ENCODE measurements at places on chromosomes 3 and 15. TPM values are rescaled to one million over a fixed set of nuclear protein-coding genes. Genes with fewer than 3 reads are reported as not detected.

Gene MST1R
- 2.4 TPM for total RNA-seq

GRCh38 chr3:45041666-45042065 is 15.6 kb downstream of the CLEC3B start:
- no peak overlapping the region for H3K27ac ChIP-seq
- no peak for DNase-seq
- no peaks in the 10 kb centered on the region for H3K36me3 ChIP-seq
- peaks cover 29% of the 10 kb centered on the region for H3K4me1 ChIP-seq

DNA sequence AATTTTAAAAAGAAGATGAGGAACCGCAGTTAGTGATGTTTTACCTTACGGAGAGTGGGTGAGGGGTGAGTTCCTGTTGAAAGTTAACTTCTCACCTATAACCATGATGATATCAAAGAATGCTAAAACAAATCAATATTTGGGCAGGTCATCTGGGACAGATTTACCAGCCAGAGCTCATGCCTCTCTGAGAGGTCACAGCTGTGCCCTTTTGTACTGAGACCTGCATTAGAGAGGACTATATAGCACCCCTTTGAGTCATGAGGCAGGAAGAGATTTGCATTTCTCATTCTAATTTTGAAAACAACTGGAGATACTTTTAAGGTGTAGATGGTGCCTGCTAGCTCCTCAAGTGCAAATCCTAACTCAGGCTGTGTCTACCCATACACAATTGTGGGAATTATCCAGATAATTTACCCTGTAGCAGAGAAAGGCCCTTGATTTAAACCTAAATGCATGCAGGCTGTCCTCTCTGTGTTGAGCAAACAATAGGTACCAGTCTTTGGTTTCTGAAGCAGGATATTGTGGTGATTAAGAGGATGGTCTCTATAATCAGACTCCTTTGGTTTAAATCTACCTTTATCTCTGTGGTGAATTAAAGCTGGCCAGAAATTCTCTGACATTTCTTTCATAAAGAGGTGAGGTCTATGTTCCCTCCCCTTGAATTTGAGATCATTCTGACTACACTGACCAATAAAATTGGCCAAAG is 5.8 kb upstream of the TM4SF4 start:
- no peak overlapping the region for H3K4me3 ChIP-seq
- H3K27ac ChIP-seq: no peak overlapping the region
- no peaks in the 10 kb centered on the region for H3K4me1 ChIP-seq
- no peak for DNase-seq

DNA sequence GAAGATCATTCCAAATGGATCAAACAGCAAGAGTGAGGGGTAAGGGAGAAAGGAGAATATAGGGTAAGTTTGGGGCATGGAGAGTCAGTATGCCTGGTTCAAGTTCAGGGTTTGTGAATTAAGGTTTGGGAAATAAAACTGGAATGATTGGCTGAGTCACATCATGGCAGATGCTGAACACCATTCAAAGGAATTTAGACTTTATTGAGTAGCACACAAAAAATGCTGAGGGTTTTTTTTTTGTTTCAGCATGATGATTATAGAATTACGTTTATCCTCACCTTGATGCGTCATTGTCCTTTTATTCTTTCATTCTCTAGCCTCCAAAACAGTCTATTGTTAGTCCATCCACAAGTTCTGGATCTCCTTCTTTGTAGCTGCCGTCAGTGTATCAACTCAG is 220.0 kb upstream of the UMPS start:
- no peaks in the 10 kb centered on the region for H3K4me1 ChIP-seq
- no peaks in the 10 kb centered on the region for H3K36me3 ChIP-seq
- no peak overlapping the region for H3K27ac ChIP-seq
- DNase-seq: no peak
- no peaks in the 10 kb centered on the region for H3K27me3 ChIP-seq
- no peak overlapping the region for H3K4me3 ChIP-seq

Gene GOLGA8O
- not detected for total RNA-seq

DNA sequence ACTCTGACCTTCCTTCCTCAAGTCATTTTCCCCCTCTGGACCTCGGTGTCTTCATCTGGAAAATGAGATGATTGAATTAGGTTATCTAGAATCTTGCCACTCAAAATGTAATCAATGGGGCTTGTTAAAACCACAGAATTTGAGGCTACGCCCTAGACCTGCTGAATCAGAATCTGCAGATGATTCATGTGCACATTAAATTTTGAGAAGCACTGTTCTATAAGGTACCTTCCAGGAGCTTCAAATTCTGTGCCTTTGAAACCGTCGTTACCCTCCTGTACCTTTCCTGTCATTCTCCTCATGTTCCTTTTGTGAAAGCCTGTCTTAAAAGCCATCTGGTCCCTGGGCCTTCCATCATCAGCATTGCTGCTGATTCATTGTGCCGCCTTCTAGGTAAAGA is 172.4 kb upstream of the TOPAZ1 start:
- no peaks in the 10 kb centered on the region for H3K4me1 ChIP-seq

DNA sequence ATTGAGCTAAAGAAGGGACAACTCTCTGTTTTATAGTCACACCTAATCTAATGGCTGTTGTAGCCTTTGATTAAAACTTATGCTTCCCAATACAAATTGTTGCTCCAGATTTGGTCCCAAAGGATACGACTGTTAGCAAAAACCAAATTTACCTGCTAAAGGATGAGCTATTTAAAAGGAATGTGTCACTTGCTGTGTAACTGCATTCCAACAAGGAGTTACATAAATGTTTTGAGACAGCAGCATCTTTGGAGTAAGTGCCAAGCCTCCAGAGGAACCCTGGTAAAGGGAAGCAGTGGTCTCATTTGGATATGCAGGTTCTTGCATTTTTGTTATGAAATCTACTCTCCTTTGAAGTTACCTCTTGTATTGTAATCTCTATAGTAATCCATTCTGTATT is 233.3 kb downstream of the THSD4 start:
- DNase-seq: no peak
- no peak overlapping the region for H3K4me3 ChIP-seq
- H3K4me1 ChIP-seq: no peaks in the 10 kb centered on the region

DNA sequence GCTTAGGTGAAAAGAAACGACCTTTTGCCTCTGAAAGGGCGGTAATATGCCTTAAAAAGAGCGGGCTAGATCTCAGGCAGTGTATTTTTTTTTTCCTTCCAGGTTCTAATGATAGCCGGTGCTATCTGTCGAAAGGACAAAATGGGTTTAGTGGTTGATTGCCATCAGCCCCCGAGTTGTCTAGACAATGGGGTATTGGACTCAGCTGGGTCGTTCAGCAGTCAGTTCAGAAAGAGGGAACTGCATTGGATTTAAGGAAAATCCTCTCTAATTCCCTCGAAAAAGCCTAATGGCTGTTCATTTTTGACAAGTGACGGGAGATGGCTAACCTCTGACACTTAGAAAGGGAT is 728 bp downstream of the EIF2B5 start:
- peak overlapping the region; percentile 80 for H3K4me3 ChIP-seq
- DNase-seq: no peak
- H3K27me3 ChIP-seq: no peaks in the 10 kb centered on the region
- H3K4me1 ChIP-seq: peaks cover 32% of the 10 kb centered on the region

DNA sequence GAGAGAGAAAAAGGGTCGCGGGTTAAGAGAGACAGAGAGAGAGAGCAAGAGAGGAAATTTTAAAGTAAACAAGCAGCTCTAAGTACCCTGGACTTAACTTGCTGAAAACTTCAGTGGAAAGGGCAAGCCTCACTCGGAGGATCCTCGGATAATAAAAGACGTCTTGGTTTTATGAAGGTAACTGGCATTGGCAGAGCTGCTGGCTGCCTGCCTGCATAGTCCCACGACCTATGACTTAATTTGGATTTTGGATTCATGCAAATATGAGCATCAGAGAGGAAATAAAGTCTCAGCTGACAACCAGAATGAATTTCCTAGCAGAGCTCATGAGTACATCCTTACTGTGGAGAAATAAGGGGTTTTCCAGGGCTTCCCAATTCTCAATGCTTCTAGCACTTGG is 95.1 kb upstream of the PDZRN3 start:
- peak; percentile 21 for DNase-seq
- H3K36me3 ChIP-seq: no peaks in the 10 kb centered on the region
- H3K27ac ChIP-seq: peak overlapping the region; percentile 67
- no peak overlapping the region for H3K4me3 ChIP-seq
- no peaks in the 10 kb centered on the region for H3K4me1 ChIP-seq
- no peaks in the 10 kb centered on the region for H3K27me3 ChIP-seq

Gene GOLGA6D
- total RNA-seq: not detected

- H3K4me3 ChIP-seq: no peak overlapping the region
- H3K27me3 ChIP-seq: no peaks in the 10 kb centered on the region
- no peak overlapping the region for H3K27ac ChIP-seq
- DNase-seq: no peak
- peaks cover 3% of the 10 kb centered on the region for H3K4me1 ChIP-seq
- no peaks in the 10 kb centered on the region for H3K36me3 ChIP-seq
These were observed 110.9 kb downstream of the FRMD5 start for GRCh38 chr15:44084171-44084570.

DNA sequence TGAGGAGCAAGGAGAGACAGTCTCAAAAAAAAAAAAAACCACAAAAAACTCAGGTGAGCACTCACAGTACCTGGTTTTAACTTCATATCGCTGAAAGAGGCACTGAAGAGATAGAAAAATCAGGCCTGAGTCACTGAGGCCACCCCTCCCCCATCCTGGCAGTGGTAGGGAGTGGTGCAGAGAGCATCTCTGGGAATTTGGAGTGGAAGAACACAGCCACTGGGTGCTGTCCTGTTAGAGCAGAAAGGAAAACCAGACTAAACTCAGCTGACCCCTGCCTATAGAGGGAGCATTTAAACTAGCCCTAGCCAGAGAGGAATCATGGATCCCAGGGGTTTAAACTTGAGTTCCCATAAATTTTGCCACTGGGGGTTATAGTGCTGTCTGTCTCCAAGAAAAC is 22.2 kb upstream of the DNAJC13 start:
- no peak overlapping the region for H3K27ac ChIP-seq
- no peak for DNase-seq
- no peak overlapping the region for H3K4me3 ChIP-seq
- H3K4me1 ChIP-seq: no peaks in the 10 kb centered on the region
- no peaks in the 10 kb centered on the region for H3K27me3 ChIP-seq
- no peaks in the 10 kb centered on the region for H3K36me3 ChIP-seq

GRCh38 chr3:124986192-124987143 is 51.9 kb upstream of the MUC13 start:
- no peak overlapping the region for H3K4me3 ChIP-seq
- no peak overlapping the region for H3K27ac ChIP-seq
- no peaks in the 10 kb centered on the region for H3K36me3 ChIP-seq
- peaks cover 22% of the 10 kb centered on the region for H3K4me1 ChIP-seq
- no peaks in the 10 kb centered on the region for H3K27me3 ChIP-seq

DNA sequence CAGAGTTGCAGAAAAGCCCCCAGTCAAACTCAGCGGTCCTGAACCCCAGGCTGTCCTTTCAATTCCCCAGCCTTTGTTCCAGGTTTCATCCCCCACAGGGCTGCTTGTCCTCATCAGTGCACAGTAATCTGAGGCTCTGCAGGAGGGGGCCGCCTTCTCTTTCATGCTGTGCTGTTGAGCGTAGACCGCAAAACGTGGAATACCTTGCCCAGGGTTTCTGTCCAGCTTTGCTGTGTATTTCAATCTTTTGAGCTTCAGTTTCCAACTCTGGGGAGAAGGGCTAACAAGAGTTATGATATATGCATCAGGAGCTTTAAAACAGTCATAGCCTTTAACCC is 64.8 kb downstream of the FAM43A start:
- DNase-seq: no peak
- H3K36me3 ChIP-seq: no peaks in the 10 kb centered on the region
- no peaks in the 10 kb centered on the region for H3K27me3 ChIP-seq
- no peaks in the 10 kb centered on the region for H3K4me1 ChIP-seq
- H3K4me3 ChIP-seq: no peak overlapping the region

Gene LRRC3B
- not detected for total RNA-seq

DNA sequence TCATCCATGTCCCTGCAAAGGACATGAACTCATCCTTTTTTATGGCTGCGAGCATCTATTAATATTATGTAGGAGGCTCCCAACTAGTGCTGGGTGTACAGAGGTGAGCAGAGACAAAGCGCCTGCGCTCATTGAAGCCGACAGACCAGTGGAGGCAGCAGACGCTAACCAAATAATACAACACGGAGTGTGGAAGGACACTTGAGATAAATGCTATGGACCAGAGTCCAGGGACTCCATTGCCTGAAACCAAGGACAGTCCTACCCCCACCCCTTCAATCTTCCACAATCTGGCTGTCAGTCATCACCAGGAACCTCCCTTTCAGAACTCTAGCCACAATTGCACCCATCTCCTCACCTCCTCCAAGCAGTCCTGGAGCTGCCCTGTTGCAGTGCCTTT is 41.5 kb downstream of the KLHL6 start:
- H3K4me3 ChIP-seq: no peak overlapping the region
- no peak overlapping the region for H3K27ac ChIP-seq
- no peaks in the 10 kb centered on the region for H3K36me3 ChIP-seq
- no peaks in the 10 kb centered on the region for H3K4me1 ChIP-seq

Gene ADAMTSL3
- total RNA-seq: 16.2 TPM

Gene FANCD2OS
- total RNA-seq: not detected

Gene PARP3
- 55.9 TPM for total RNA-seq

GRCh38 chr3:118941236-118941635 is 93.4 kb downstream of the IGSF11 start:
- H3K4me3 ChIP-seq: no peak overlapping the region
- no peak overlapping the region for H3K27ac ChIP-seq
- no peaks in the 10 kb centered on the region for H3K27me3 ChIP-seq
- no peaks in the 10 kb centered on the region for H3K36me3 ChIP-seq
- no peaks in the 10 kb centered on the region for H3K4me1 ChIP-seq

DNA sequence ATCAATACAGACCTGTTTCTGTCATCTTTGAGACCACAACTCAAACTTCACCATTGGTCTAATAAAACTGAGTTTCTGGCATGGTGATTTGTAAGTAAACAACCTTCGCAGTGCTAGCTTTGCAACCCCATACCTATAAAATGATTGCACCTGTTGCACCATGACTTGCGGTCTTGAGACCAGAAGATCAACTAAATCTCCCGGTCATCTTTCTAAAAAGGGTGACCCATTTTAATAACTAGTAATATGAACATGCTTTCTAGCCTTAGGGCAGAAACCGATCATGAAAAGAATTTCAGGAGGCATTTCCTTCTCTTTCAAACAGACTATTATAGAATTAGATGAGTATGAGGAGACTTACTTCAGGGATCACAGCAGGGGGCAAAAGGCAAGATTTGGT is 151.9 kb upstream of the ZNF385D start:
- no peak overlapping the region for H3K4me3 ChIP-seq
- no peaks in the 10 kb centered on the region for H3K36me3 ChIP-seq
- DNase-seq: no peak
- no peak overlapping the region for H3K27ac ChIP-seq
- no peaks in the 10 kb centered on the region for H3K27me3 ChIP-seq
- no peaks in the 10 kb centered on the region for H3K4me1 ChIP-seq

DNA sequence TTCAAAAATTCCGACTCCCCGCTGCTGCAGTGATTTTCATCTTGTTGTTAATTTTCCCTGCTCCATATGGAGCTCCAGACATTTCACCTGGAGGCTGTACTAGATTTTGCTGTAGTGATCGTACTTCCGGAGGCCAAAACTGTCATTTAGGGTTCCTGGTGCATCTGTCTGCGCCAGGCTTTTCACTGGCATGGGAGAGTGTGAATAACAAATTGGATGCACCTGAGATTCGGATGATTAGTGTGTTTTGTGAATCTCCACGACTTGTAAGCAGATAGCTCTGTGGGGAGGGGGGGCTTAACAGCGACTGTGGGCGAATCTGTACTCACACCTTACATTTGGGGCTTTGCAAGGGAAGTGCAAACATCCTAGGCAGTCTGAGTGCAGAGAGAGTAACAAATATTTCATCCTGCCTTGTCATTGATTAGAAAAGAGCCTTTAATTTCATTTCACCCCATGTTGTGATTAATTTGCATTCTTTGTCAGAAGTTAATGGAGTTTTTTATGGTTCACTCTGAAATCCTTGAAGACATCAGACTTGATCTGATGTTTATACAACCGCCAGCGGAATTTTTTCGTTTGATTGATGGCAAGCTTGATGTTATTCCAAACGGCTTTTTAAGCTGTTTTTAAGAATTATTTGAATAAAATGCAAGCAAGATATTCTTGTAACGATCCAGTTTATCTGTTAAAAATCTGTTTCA is 92.5 kb upstream of the SKOR1 start:
- no peaks in the 10 kb centered on the region for H3K27me3 ChIP-seq
- no peak for DNase-seq
- no peak overlapping the region for H3K4me3 ChIP-seq

Measured in tibial nerve (tissue), 4 donors.